ENCODE measurements at places on chromosomes 2 and 18.

DNA sequence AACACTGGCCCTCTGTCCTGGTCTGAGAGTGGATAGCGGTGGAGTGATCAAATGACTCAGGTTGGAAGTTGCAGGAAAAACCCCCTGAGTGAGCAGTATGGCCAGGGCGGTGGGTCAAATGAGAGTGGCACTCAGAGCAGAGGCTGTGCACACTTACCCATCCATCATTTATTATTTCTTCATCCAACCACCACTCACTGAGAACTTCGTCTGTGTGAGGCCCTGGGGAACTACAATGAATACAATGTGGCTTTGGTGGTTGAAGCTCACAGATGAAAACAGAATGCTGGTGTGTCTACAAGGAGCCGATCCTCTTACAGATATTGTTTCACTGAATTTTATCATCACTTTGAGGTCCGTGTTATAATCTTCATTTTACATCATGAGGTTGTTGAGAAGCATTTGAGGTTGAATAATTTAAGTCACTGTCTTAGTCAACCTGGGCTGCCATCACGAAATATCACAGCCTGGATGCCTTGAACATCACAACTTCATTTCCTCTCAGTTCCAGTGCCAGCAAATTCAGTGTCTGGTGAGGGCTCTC, 73.4 kb upstream of the ID2 start:
- no peak for DNase-seq

DNA sequence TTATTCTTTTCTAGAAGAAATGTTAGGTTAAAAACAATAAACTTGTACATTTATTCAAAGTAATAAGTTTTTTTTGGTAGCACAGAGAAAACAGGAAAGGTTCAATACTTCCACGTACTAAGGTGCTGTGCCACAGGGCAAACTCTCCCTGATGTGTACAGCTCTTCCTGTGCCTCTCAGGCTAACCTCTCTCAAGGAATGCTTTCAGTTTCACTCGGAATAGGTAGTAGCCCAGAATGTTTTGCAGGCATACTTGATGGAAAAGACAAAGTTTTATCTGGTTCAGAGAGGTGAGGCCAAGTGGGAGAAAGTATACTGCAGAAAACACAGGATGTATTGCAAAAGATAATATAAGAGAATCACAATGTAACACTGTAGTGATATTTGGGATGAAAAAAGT, 171.0 kb upstream of the ZFP36L2 start:
- no peak for DNase-seq

DNA sequence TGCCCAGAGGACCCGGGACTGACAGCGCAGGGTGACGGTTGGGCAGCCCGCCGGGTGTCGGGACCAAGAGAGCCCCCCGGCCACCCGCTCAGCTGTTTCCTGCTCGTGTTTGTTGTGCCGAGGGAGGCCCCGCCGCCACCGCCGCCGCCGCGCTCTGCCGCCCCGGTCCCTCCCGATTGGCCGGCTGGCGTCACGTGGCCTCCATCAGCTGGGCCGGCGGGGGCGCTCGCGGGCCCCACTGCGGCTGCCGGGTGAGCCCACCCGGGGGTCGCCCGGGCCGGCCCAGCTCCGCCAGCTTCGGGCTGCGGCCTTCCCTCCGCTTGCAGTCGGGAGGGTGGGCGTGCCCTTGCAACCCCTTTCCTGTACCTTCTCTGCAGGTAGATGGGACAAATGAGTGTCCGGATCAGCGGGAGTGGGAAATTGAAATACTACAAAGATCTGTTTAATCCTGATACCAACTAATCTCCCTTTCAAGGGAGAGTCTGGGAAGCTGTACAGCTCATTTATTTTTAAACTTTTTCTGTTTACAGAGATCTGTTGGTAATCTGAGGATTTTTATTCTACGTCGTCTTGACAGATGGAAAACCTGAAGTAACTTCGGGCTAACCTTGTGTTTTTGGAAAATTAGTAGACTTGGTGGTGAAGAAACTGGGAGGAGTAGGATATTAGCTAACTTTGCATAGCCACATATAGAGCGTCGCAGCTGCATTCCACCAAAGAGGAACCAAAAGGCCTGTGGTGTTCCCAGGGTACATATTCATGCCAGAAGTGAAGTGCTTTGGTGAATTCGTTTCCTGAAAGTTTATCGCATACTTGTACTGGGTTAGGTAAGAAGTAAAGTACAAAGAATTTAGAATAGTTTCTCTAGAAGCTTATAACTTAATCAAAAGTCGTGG, 1.2 kb downstream of the YPEL5 start:
- DNase-seq, result peak; percentile 93

GRCh38 chr18:58526425-58527284, 102.2 kb downstream of the ALPK2 start:
- no peak for DNase-seq

DNA sequence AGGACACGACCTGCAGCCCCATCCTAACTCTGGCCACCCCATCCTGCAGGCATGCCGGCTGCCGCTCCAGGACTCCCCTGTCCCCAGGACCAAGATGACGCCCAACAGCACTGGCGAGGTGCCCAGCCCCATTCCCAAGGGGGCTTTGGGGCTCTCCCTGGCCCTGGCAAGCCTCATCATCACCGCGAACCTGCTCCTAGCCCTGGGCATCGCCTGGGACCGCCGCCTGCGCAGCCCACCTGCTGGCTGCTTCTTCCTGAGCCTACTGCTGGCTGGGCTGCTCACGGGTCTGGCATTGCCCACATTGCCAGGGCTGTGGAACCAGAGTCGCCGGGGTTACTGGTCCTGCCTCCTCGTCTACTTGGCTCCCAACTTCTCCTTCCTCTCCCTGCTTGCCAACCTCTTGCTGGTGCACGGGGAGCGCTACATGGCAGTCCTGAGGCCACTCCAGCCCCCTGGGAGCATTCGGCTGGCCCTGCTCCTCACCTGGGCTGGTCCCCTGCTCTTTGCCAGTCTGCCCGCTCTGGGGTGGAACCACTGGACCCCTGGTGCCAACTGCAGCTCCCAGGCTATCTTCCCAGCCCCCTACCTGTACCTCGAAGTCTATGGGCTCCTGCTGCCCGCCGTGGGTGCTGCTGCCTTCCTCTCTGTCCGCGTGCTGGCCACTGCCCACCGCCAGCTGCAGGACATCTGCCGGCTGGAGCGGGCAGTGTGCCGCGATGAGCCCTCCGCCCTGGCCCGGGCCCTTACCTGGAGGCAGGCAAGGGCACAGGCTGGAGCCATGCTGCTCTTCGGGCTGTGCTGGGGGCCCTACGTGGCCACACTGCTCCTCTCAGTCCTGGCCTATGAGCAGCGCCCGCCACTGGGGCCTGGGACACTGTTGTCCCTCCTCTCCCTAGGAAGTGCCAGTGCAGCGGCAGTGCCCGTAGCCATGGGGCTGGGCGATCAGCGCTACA, 2.1 kb downstream of the GPBAR1 start:
- DNase-seq, result peak; percentile 82

GRCh38 chr2:22788749-22789327, 596.1 kb upstream of the KLHL29 start:
- no peak for DNase-seq

DNA sequence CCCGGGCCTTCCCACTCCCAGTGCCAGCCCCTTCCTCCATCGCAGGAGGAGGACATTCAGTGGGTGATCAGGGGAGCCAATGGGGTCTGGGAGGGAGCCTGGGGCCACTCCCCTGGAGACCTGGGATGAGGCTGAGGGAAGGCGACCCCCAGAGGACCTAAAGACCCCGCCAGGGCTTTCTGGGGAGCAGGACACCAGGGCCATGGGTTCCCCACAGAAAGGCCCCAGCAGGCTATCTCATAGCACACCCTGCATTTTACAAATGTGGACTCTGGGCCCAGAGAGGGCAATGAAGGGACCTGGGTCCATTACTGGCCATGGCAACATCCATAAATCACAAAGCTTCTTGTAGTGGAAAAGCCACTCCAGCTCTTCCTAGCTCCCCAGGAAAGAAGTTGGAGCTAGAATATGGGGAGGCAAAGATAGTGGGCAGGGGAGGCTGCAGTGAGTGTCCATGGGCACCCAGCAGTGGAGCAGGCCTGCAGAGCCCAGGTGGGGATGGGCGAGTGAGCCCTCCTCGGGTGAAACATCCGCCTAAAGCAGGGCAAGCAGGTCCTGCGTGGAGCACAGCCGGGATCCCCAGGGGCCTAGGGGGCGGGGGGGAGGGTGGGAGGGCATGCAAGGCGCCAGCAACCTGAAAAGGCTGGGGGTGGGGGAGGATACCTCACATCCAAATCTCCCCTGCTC, 13.8 kb downstream of the CYP26B1 start:
- DNase-seq, result no peak

GRCh38 chr18:43108882-43109281, 6.6 kb downstream of the RIT2 start:
- no peak for DNase-seq

- DNase-seq, result no peak
Measured at GRCh38 chr18:46482831-46483230, 174.2 kb downstream of the LOXHD1 start.

DNA sequence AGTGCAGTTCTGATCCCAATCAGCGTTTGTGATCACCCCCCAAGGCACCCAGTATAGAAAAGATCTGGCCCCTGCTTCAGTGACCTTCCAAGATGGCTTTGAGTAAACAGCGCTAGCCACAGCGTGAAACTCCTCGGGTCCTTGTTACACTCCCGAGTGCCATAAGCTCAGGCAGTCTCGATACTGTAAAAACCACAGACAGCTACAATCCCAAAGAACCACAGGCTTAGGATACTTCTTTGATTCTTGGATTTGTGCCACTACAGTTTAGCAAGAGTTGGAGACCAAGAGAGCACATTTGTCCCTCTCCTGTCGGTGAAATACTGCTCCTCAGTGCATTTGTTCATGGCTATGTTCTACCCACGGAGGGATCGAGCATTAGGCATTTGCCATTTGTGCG, 352.5 kb upstream of the ZNF521 start:
- no peak for DNase-seq

- no peak for DNase-seq
Measured at GRCh38 chr18:40812981-40813515, 1142.0 kb upstream of the PIK3C3 start.

DNA sequence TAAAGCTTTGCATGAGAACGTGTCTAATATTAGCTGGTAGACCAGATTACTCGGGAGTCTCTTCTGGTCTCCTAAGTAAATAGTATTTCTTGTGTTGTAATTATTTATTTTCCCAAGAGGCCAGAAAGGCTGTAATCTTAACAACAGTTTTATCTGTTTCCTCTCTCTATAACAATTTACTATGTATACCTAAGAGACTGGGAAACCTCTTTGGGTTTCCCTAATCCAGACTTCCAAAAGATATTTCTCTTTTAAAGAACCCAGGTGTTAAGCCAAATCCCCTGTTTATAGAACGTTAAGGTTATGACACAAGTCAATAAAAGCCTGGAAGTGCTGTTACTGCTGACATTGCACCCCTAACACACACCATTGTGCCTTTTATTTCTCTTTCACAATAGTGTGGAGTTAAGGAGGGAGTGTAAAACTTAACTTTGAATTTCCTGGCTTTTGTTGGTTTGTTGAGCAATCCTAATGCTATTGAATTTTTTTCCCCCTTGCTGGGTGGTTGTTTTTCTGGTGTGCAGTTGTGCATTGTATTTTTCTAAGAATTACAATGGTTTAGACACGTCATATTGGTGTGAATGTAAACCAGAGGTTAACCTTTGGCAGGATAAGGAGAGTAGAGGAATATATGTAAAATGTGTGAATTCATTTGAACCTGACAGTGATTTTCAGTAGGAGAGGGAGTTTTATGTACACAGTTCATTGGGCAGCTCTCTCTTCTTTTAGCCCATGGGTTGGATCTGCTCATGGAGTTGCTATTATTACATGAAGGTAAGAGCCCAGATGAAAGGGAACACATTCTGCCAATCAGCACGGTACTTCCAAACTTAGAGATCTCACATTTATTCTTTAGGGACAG, 192.8 kb downstream of the MTX2 start:
- no peak for DNase-seq

DNA sequence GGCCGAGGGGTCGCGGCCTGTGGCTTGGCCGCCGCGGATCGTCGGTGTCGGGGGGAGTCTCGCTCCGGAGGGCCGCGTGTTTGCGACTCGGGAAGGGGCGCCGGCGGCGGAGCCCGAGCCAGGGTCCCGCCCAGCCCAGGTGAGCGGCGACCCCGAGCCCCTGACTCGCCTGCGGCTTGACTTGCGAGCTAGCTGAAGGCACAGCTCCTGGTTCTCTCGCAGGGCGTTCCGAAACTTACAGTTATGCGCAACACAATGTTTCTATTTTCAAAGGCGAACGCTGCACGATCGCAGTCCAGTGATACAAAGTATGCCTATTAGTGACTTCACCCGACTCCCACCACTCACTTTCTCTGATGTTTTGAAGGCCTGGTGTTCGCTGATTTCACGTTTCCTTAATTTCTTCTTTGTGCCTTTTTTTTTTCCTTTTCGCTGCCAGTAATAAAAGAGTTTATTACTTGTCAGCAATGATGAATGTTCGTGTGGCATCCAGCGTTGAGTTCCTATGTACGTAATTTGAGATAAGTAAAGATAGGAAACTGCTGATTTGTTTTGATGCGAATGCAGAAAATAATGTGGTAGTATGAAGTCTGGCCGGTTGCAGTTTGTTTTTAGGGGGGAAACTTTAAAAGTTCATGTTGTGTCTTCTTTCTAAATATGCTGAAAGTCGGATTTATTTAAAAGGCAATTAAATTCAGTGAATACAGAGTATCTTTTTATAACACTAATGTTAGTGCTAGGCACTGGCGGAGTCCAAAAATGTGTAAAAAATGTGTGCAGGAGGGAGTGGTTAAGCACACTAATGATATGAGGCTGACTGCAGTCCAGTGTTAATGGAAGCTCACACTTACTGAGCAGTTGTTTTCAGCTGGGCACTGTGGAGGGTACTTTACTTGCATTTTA, 706 bp downstream of the UBXN2A start:
- DNase-seq, result no peak

- DNase-seq, result peak; percentile 87
Measured at GRCh38 chr2:43343573-43344304, 117.3 kb upstream of the ZFP36L2 start.

- DNase-seq, result no peak
Measured at GRCh38 chr2:236545248-236545658, 24.4 kb upstream of the ACKR3 start.

DNA sequence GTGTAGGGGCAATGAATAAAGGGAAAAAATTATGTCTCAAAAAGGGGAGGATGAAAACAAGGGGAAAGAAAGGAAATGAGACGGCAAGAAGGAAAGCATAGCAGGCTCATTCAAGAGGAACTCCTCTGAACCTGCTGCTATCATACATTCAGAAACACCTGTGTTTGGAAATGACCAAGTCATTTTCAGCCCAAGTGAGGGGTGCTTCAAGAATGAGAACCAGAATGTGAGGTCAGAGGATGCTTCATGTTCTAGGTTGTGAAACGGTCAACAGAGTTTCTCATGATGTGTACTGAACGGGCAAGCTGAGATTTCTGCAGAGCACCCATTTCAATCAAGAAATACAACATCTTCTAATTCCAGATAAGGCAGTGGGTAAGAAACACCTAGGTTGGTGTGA, 1367.2 kb upstream of the CELF4 start:
- no peak for DNase-seq
